NAMALWA (cell line): ENCODE measurements at places on chromosomes 4 and X.

GRCh38 chr4:8108261-8108660 is 50.4 kb downstream of the ABLIM2 start:
- no peak for DNase-seq

DNA sequence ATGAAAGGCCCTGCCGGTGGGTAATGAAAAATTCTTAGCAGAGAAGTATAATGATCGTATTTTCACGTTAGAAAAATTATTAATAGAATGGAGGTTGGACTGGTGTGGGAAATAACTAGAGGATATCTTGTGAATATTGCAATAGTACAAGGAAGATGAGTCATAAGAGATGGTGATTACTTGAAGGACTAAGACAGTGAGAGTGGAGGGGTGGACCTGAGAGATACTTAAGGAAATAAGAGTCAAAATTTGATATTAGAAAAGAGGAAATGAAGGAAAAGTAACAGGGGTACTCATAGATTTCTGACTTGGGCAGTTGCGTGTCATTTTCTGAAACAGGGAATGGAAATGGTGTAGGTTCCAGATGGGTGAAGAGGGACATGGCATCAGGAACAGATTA is 1.7 kb upstream of the USP53 start:
- no peak for DNase-seq

DNA sequence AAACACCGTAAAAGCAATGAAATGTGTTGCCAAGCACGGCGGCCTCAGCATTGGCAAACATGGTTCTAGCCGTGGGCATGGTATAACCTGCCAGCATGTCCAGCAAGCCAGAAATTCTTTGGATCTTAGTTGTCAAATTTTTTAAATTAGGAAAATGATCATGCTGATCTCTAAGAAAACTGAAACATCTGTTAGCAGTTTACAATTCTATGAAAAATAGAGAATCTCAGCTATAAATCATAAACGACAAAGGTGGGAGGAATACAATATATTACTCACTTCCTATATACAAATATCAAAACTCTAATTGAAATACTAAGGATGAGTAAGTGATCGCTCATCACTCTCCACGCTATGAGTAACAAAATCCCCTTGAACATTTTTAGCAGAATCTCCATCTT is 130.3 kb downstream of the ADGRA3 start:
- DNase-seq: no peak

DNA sequence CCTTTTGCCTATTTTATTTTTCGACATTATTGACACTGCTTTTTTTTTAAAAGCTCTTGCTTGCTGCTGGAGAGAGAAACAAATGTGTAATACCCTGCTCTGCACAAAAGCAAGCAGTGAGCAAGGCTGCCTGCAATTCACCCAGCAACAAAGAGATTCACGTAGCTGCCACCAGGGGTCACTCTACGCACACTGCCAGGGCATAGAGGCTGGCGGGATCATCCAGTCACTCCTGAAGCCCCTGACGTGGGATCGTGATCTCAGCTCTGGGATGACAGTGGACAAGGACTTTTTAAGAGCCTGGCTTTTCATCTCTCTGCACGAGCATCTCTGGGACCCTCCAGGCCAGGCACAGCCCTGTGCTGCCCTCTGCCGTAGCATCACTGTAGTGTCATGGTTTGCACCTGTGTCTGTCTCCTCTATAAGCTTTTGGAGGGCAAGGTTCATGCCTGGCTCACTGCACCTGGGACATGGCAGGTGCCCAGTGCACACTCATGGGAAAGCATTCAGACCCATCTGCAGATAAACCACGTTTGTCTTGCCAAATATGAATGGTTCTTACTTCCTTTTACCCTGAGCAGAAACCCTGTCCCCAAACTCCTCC is 19.8 kb downstream of the C4orf50 start:
- DNase-seq: peak; percentile 72

GRCh38 chr4:3328814-3329663 is 36.2 kb downstream of the RGS12 start:
- no peak for DNase-seq

DNA sequence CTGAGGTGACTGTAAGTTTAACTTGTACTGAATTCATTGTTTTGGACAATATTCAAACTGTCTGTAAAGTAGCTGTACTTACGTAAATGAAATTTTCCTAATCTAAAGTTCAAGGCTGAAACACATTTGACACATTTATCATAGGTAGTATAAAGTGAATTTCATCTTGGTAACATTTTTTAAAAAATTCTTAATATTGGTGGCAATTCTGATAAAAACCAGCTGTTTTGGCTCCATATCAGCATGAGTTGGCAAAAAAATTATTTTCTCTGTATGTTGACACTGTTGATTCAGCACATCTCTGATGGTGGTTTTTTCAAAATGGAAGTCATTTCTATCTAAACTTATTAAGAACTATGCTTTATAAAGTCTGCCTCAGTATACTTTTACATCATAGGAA is 30.9 kb downstream of the CXorf58 start:
- no peak for DNase-seq

- DNase-seq: no peak
These were observed 135.0 kb downstream of the GPC3 start for GRCh38 chrX:133850399-133850798.

DNA sequence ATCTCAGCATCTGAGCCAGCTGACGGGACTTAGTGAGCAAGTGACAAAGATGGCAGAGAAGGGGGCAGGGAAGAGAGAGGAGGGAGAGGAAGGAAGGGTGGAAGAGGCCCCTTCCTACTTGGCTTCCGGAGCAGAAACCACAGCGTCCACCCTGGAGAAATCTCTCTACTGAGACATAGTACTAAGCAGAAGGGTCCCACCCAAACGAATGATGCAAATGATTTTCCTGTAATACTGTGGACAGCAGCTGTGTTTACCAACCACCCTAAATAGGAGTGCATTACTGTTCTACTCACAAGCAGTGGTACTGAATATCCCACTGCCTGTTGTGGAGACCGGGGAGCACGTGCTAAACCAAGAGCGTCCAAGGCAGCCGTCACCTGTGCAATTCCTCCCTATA is 29.4 kb downstream of the DTHD1 start:
- DNase-seq: peak; percentile 38

- no peak for DNase-seq
These were observed 239.7 kb downstream of the RAB28 start for GRCh38 chr4:13244444-13244843.
